ENCODE measurements at places on chromosomes 16 and 17. TPM values are rescaled to one million over a fixed set of nuclear protein-coding genes. Genes with fewer than 3 reads are reported as not detected.

GRCh38 chr16:55559233-55559632, 7.3 kb upstream of the CAPNS2 start:
- peak; percentile 78 for DNase-seq

GRCh38 chr16:85905110-85906095, 6.4 kb downstream of the IRF8 start:
- DNase-seq: no peak

GRCh38 chr17:57927048-57927723, 28.0 kb downstream of the CUEDC1 start:
- DNase-seq: no peak

DNA sequence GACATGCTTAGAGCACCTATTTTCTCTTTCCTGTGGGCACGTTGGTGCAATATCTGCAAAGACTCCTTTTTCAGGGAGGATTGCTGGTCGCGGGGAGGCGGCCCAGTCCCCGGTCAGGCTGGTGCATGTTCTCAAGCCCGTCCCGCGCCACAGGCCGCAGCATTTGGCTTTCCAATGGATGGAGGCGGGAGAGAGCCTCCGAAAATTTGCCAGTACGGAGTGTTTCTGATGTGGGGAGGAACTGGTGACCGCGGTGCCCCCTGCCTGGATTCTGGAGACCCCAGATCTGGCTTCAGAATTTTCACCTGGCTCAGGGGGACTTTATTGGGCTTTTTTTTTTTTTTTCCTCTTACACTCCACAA, 2.3 kb downstream of the CMIP start:
- DNase-seq: no peak

- no peak for DNase-seq
Observed at GRCh38 chr17:74524653-74525464, 6.4 kb downstream of the CD300LB start.

DNA sequence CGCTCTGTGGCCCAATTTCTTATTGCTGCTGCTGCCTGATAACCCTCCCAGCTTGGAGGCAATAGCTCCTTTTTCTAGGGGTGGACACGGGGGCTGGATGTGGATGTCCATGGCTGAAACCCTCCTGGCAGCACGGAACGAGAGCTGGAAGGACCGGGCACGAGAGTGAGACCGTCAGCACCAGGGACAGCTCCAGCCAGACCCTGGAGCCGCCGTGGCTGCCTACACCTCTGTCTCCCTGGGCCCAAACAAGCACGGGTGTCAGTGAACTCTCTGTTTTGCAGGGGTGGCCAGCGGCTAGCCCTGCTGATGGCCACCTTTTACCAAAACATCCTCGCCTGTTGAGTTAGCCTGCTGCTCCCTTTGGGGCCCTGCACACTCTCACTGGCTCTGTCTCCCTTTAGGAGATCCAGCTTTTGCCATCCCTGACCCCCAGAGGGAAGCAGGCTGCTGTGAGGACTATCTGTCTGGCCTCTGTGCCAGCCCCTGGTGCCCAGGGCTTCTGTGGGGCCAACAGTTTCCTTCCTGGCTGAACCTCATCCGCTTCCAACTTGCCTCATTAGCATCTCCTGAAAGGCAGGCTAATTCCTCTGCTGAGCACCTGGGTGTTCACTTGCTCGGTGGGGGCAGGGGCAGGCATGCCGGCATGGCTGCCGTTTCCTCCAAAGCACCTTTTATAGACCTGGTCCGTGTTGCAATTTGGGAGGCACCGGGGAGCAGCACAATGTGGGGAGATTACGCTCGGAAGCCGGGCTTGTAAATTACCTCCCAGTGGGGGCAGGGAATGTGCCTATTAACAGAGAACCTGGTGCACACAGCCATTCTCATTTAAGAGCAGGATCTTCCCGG, 118.1 kb downstream of the ENGASE start:
- peak; percentile 40 for DNase-seq

DNA sequence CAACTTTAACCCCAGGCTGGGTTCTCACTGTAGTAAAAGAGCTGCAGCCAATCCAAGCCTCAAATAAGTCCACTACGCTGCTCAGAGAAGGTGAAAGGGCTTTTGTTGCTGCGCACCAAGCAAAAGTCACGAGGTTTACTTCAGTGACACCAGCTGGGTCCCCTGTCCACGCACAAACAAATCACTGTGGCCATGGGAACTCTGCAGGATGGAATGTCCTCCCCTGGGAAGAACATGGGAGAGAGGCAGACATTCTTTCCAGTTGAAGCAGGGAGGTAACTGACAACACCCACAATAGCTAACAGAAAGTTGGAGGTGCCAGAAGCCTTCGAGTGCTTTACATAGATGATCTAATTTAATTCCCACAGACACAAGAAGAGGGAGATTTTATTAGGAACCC, 181.9 kb downstream of the PMP22 start:
- DNase-seq: no peak

GRCh38 chr17:39716879-39717536, 13.3 kb downstream of the MIEN1 start:
- no peak for DNase-seq

- no peak for DNase-seq
Observed at GRCh38 chr17:71163121-71163812, 957.6 kb upstream of the SOX9 start.

GRCh38 chr17:51722994-51723393, 435.5 kb downstream of the CA10 start:
- DNase-seq: no peak

GRCh38 chr17:15900871-15901270, 44.1 kb upstream of the ADORA2B start:
- no peak for DNase-seq

DNA sequence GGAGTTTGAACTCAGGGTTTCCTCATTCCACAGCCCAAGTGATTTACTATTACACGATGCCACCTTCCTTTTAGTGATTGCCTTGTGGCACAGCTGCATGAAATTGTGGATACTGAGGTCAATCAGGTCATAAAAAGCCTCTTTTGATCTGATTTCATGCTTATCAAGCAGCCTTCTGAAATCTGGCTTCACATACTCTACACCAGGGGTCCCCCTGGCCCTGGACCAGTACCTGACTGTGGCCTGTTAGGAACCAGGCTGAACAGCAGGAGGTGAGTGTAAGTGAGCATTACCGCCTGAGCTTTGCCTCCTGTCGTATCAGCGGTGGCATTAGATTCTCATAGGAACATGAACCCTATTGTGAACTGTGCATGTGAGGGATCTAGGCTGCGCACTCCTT, 13.8 kb downstream of the SLFN5 start:
- DNase-seq: no peak

- no peak for DNase-seq
Observed at GRCh38 chr17:79548116-79548515, 62.7 kb downstream of the RBFOX3 start.

DNA sequence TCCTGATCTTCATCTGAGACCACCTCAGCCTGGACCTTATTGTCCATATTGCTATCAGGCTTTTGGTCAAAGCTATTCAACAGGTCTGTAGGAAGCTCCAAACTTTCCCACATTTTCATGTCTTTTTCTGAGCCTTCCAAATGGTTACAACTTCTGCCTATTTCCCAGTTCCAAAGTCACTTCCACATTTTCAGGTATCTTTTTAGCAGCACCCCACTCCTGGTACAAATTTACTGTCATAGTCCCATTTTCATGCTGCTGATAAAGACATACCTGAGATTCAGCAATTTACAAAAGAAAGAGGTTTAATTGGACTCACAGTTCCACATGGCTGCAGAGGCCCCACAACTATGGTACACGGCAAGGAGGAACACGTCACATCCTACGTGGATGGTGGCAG, 815.5 kb downstream of the KCNJ2 start:
- DNase-seq: no peak

DNA sequence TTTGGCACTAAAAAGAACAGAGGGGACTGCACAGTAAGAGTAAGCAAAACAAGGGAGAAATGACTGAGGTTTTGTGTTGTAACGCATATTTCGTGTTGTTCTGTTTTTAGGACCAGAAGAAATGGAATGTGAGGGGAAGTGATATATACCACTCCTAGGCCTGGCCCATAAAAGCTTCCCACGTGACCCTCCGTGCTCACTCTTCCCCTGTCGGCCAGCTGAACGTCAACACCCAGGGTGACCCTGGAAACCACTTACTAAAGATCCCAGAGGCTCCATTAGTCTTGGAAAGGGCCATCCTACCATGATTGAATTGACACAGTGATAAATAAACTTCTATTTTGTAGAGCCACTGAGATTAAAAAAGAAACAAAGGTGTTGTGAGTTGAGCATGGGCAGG, 79.8 kb downstream of the HELZ start:
- DNase-seq: no peak

DNA sequence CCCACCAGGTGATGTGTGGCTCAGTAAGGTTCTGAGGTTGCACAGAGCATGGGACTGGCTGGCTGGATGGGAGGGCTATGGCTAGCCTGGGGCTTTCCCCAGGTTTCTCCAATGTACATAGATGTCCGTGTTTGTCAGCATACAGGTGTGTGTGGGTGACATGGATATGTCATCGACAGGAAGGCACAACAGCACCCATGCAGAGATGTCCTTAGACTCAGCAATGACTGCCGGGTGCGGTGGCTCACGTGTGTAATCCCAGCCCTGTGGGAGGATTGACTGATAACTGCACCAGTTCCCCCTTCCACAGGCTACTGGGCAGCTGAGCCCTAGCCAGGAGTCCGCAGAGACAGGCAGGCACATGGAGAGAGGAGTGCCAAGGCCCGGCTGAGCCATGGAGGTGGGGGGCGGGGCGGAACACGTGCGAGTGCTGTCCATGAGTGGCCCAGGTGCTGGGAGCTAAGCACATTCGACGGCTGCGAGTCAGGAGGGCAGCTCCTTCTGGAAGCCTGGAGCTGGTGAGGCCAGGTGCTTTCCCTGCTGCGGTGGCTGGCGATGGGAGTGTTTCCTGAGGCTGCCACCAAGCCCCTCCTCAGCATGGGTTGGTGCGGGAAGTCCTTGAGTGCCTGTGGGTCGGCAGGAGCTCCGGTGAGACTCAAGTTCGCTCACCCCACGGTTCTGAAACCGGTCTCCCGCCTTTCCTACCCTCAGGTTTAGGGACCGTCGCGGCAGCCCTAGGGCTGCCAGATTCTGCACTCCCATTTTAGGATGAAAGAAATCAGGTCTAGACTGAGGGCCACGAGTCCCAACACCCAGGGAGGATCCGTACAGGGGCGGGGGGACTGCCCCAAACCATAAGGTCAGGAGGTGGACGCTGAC, 858 bp upstream of the ASPSCR1 start:
- peak; percentile 26 for DNase-seq

- DNase-seq: no peak
Observed at GRCh38 chr17:10556301-10557005, 7.0 kb upstream of the MYH2 start.

DNA sequence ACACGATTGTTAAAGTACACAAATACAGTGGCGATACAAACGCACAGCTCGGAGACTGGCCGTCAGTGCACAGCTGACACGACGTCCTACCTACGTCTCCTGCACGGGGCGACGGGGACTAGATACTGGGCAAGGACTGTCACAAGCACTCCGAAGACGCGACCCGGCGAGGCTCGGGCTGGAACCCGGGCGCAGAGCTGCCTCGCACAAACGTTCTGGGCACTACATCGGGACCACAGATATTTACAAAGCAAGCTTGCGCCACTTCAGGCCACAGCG, 13.8 kb downstream of the SLC16A3 start:
- DNase-seq: no peak

GRCh38 chr16:48559462-48560211, 50.3 kb downstream of the N4BP1 start:
- DNase-seq: no peak

- no peak for DNase-seq
Observed at GRCh38 chr17:40460968-40461731, 17.9 kb downstream of the IGFBP4 start.

- DNase-seq: no peak
Observed at GRCh38 chr17:21357696-21358656, 18.2 kb upstream of the KCNJ12 start.

GRCh38 chr17:43839670-43840108, 6.7 kb upstream of the MPP3 start:
- peak; percentile 16 for DNase-seq

Gene TMEM208
- total RNA-seq: 28.1 TPM

Gene CETP
- total RNA-seq: 12.8 TPM

Gene LRRC37A
- 0.51 TPM for total RNA-seq

Gene ABCA9
- 0.26 TPM for total RNA-seq

Gene NPIPA3
- total RNA-seq: 0.25 TPM

Gene SULT1A2
- total RNA-seq: not detected

Gene CORO1A
- 2.4 TPM for total RNA-seq

Gene KRT31
- not detected for total RNA-seq

Gene HCRT
- not detected for total RNA-seq

Gene CLEC19A
- total RNA-seq: not detected

Gene VWA3A
- total RNA-seq: not detected

Gene OMG
- 14.5 TPM for total RNA-seq

Gene BRCA1
- 15.8 TPM for total RNA-seq

Gene KIF2B
- total RNA-seq: not detected

Gene TP53TG3F
- not detected for total RNA-seq

Gene MYCBPAP
- 0.13 TPM for total RNA-seq

All from dermis microvascular lymphatic vessel endothelial cell (primary cell).